ENCODE measurements at places on chromosomes 4 and X. TPM values are rescaled to one million over a fixed set of nuclear protein-coding genes. Genes with fewer than 3 reads are reported as not detected.

DDX53 gene
- total RNA-seq: not detected

LPAR4 gene
- total RNA-seq: 7.0 TPM

PLCXD1 gene
- 25.9 TPM for total RNA-seq

FGG gene
- not detected for total RNA-seq

COX7B2 gene
- total RNA-seq: not detected

KIT gene
- 5.3 TPM for total RNA-seq

REELD1 gene
- not detected for total RNA-seq

USP17L24 gene
- total RNA-seq: not detected

DCAF4L1 gene
- total RNA-seq: 0.29 TPM

PRR32 gene
- total RNA-seq: not detected

PLS3 gene
- total RNA-seq: 313 TPM

RAI2 gene
- total RNA-seq: 0.50 TPM

- no peak for DNase-seq
- no peaks in the 10 kb centered on the region for H3K36me3 ChIP-seq
- H3K4me1 ChIP-seq: no peaks in the 10 kb centered on the region
- H3K4me3 ChIP-seq: no peak overlapping the region
These were observed 248.1 kb downstream of the EVC2 start for GRCh38 chr4:5460106-5460801.

DNA sequence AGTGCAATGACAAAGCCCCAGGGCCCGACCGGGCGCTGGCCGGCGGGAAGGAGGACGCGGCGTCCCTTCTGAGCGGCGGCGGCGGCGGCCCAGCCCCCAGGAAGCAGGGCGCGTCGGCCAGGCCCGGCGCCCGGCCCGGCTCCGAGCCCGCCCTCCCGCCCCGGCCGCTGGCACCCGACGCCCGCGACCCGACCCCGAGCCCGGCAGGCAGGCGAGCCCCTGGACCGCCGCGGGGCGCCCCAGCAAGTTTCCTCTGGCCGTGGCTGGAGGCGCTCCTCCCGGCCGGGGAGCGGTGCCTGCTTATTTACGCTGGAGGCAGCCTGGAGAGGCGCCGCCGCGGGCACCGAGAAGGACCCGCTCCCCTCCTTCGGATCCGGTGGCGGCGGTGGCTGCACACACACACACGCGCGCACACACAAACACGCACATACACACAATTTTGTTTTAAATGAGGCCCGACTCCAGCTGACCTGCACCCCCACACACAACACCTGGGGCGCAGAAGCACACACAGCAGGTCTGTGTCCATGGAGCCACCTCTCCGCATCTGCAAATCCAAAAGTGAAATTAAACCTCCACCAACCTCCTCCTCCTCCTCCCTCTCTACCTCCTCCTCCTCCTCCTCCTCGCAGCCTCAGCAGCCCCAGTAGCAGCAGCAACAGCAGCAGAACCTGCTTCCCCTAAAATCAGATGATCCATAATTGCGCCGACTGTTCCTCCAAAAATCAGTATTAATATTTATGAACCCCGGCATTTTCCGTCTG lies 669 bp downstream of the IRF2 start:
- H3K4me3 ChIP-seq: peak overlapping the region; percentile 99
- H3K4me1 ChIP-seq: peaks cover 7% of the 10 kb centered on the region
- no peaks in the 10 kb centered on the region for H3K27me3 ChIP-seq
- peak; percentile 32 for DNase-seq
- no peaks in the 10 kb centered on the region for H3K36me3 ChIP-seq
- H3K27ac ChIP-seq: peak overlapping the region; percentile 89

GRCh38 chr4:6118201-6118600 lies 82.1 kb downstream of the JAKMIP1 start:
- H3K36me3 ChIP-seq: no peaks in the 10 kb centered on the region
- no peak overlapping the region for H3K27ac ChIP-seq
- H3K4me1 ChIP-seq: no peaks in the 10 kb centered on the region
- no peak overlapping the region for H3K4me3 ChIP-seq
- no peak for DNase-seq
- no peaks in the 10 kb centered on the region for H3K27me3 ChIP-seq

DNA sequence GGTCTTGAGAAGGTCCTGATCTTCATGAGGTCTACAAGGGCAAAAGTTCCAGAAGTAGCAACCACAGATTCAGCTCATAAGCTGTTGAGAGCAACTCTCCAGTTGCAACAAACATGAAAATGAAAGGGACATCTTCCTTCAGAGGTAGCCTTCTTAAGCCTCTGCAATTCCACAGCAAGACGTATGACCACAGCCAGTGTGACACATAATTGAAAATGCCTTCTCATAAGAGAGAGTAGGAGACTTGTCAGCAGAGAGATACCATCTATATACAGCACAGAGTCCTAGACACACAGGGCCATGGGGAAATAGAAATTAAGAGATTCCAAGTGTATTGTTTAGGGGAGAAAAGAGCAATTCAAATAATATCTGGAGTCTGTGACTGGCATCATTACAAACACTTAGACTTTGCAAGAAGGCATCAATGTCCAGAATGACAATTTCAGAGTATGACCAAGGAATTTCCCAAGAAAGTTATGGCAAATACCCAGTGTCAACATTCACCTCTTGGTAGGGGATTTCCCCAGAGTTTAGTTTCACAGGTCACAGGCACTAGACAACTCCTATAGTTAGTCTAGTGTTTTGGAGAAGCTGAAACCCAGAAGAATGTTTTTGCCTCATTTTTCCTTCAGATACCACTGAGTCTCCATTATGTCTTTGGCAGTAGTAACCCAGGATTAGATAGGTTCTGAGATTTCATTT lies 340.3 kb downstream of the ZNF674 start:
- H3K4me1 ChIP-seq: peaks cover 13% of the 10 kb centered on the region
- DNase-seq: peak; percentile 8
- H3K27ac ChIP-seq: no peak overlapping the region

DNA sequence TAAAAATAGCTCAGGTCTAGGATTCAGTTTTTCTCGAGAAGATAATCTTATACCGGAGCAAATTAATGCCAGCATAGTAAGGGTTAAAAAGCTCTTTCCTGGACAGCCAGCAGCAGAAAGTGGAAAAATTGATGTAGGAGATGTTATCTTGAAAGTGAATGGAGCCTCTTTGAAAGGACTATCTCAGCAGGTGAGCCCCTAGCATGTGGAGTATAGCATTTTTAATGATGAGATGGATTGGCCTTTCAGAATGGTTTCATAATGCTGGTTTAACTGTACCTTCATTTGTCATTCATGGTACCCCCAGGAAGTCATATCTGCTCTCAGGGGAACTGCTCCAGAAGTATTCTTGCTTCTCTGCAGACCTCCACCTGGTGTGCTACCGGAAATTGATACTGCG lies 79.4 kb downstream of the SLC10A6 start:
- H3K27ac ChIP-seq: no peak overlapping the region
- H3K27me3 ChIP-seq: no peaks in the 10 kb centered on the region
- no peak for DNase-seq

DNA sequence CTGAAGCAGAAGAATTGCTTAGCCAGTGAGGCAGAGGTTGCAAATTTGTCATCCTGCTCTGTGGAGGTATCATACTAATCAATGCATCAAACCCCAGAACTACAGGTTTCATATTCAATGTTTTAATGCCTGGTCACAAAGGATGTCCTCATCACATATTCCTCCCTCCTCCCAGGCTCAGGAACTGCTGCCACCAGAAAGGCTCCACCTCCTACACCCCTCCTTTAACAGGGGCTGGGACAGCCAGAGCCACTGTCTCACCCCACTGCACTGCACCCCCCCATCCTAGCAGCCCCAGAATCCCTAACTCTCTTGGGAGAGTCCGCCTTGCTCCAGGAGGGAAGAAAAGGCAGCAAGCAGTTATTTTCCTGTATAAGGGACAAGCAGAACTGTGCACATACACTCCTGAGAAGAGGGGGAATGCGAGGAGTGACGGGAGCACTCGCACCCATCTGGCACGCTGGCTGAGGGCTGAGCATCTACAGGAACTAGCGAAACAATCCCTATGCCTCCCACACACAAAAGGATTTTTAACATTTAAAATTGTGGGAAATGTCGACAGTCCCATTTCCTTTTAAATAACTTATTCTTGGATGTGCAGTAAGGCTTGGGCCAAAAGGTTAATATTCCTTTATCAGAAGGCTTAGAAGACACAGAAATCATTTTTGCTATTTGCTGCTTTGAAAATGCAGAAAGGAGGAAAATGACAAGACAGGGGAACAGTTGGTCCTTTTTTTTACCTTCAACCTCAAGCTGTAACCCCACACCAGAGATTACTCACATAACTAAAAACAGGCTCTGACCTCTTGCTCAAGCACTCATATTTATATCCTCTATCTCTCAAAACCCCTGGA lies 27.8 kb downstream of the CD99L2 start:
- H3K36me3 ChIP-seq: no peaks in the 10 kb centered on the region
- H3K27me3 ChIP-seq: no peaks in the 10 kb centered on the region
- no peak overlapping the region for H3K27ac ChIP-seq
- no peak for DNase-seq

DNA sequence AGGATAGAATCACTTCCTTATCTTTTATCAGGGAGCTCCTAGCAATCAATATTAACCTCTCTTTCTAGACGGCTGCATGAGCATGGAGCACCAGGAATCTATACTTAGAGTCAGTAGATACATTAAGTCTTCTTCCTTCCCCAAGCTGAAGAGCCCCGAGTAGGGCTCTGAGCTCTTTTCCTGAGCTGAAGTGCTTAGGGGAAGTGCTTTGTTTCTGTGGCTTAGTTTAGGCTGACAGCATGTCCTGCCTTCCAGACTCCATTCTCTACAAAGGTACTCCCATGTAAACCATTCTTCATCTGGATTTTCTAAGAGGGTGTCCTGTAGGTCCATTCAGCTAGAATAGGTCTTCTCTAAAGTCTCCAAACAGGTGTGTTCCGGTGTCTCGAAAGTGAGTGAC lies 127.5 kb upstream of the AFF2 start:
- H3K27ac ChIP-seq: no peak overlapping the region
- no peaks in the 10 kb centered on the region for H3K4me1 ChIP-seq
- H3K27me3 ChIP-seq: no peaks in the 10 kb centered on the region
- DNase-seq: no peak
- H3K36me3 ChIP-seq: no peaks in the 10 kb centered on the region

- peaks cover 2% of the 10 kb centered on the region for H3K27me3 ChIP-seq
- H3K36me3 ChIP-seq: no peaks in the 10 kb centered on the region
- no peak for DNase-seq
- H3K4me1 ChIP-seq: no peaks in the 10 kb centered on the region
- H3K27ac ChIP-seq: no peak overlapping the region
These were observed 108.0 kb downstream of the CPZ start for GRCh38 chr4:8700531-8700930.

GRCh38 chr4:31741326-31741725 lies 1021.2 kb downstream of the PCDH7 start:
- no peaks in the 10 kb centered on the region for H3K4me1 ChIP-seq
- H3K27ac ChIP-seq: no peak overlapping the region
- H3K27me3 ChIP-seq: no peaks in the 10 kb centered on the region
- H3K36me3 ChIP-seq: no peaks in the 10 kb centered on the region
- no peak overlapping the region for H3K4me3 ChIP-seq

DNA sequence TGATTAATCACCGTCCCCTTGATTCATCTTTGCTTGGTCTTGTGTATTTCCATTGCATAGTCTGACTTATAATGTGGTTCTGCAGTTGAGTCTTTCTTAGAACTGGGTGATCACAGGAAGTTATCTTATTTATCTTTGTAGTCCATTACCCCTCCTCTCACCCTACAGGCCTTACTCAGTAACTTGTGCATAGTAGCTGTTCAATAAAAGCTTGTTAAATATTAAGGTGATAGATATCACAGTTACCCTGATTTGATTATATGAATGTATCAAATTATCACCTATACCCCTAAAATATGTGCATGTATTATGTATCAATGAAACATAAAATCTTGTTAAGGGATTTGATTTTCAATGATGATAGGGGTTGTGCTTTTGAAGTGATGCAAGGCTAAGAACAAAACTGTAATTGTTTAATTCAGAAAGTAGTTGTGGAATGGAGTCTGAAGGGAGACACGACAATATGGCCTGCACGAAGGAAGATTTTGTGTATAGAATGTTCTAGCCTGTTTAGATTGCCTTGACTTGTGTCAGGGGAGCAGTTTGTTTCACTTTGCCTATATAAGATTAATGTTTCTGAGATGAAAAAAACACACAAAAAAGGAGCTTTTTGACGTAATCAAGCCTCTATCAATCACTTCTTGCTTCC lies 132.4 kb upstream of the LIMCH1 start:
- no peak overlapping the region for H3K27ac ChIP-seq
- no peaks in the 10 kb centered on the region for H3K36me3 ChIP-seq
- peaks cover 4% of the 10 kb centered on the region for H3K27me3 ChIP-seq
- no peaks in the 10 kb centered on the region for H3K4me1 ChIP-seq
- no peak overlapping the region for H3K4me3 ChIP-seq
- no peak for DNase-seq

GRCh38 chr4:10765386-10765785 lies 80.8 kb upstream of the CLNK start:
- no peaks in the 10 kb centered on the region for H3K27me3 ChIP-seq
- H3K27ac ChIP-seq: no peak overlapping the region
- no peaks in the 10 kb centered on the region for H3K36me3 ChIP-seq
- H3K4me3 ChIP-seq: no peak overlapping the region

DNA sequence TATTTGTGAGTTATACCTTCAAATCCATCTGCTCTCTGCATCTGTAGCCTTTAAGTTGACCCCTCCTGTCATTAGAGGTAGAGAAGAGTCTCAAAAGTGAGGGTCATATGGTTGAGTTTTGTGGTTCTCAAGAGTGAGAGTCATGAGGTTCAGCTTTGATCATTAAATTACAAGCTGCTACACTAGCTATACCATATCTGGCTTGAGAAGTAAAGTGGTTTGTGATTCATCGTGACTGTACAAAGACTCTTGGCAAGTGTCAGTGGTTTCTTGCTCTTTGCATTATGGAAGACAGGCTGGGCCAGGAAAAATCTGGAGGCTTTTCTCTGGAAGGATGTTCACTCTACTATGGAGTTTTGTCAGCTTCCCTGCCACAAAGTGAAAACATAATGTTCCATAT lies 170.6 kb downstream of the ZC4H2 start:
- no peaks in the 10 kb centered on the region for H3K27me3 ChIP-seq
- DNase-seq: no peak
- H3K27ac ChIP-seq: no peak overlapping the region

- no peak for DNase-seq
- H3K27me3 ChIP-seq: no peaks in the 10 kb centered on the region
- no peaks in the 10 kb centered on the region for H3K4me1 ChIP-seq
- H3K36me3 ChIP-seq: no peaks in the 10 kb centered on the region
- no peak overlapping the region for H3K4me3 ChIP-seq
These were observed 100.3 kb upstream of the GUCY1A1 start for GRCh38 chr4:155566354-155566753.

- H3K27me3 ChIP-seq: no peaks in the 10 kb centered on the region
- no peaks in the 10 kb centered on the region for H3K36me3 ChIP-seq
- H3K27ac ChIP-seq: no peak overlapping the region
- H3K4me1 ChIP-seq: no peaks in the 10 kb centered on the region
These were observed 1953.0 kb upstream of the IGFBP7 start for GRCh38 chr4:59063015-59063720.

DNA sequence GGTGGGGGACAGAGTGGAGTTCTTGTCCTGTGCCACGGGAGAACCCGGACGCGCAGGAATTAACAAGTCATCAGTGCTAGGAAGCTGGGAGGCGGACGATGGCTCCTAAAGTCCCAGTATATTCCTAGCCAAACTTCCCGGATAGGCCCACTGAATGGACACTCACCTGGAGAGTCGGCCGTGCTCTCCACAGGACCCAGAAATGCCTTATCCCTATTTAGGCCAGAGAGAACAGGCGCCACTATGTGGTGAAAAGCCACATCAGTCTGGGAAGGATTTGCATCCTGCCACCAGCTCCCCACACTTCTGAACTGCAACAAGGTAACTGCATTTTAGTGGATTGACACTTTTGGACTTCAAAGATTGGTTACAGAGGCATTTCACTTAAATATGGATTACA lies 1.1 kb downstream of the CFAP299 start:
- H3K27me3 ChIP-seq: no peaks in the 10 kb centered on the region
- H3K4me3 ChIP-seq: peak overlapping the region; percentile 83
- H3K4me1 ChIP-seq: peaks cover 6% of the 10 kb centered on the region
- peak; percentile 33 for DNase-seq
- no peak overlapping the region for H3K27ac ChIP-seq
- H3K36me3 ChIP-seq: no peaks in the 10 kb centered on the region
